Activated naive CD8-positive, alpha-beta T cell treated with anti-CD3 and anti-CD28 coated beads, Interleukin-2, amount 50 U/mL, for 16 hours (primary cell): ENCODE measurements at places on chromosomes 3 and 15.

- DNase-seq: no peak
Observed at GRCh38 chr3:111882194-111882593, 23.1 kb downstream of the PHLDB2 start.

DNA sequence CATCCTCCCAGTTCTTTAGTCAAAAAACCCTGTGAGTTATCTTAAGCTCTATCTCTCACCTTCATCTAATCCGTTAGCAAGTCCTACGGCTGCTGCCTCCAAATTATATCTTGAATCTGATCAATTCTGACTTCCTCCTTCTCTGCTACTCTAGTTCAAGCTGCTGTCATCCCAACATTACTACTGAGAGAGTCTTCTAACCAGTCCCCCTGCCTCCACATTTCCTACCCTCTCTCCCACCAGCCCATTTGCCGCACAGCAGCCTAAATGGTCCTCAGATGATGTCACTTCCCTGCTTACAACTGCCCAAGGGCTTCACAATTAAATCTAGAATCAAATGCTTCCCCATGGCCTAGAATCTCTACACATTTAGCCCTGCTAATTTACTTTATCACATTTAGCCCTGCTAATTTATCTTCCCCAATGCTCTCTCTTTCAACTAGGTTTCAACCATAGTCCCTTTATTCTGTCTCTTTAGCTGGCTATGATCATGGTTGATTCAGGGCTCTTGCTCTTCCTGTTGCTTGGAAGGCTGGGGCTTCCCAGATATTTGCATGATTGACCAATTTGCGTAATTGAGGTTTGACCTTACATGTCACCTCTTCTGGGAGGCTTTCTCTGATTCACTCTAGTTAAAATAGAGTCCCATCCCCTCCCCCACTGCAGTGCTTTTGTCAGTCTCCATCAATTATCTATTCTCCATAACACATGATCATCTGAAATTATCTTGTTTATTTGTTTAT, 11.0 kb upstream of the ARL14 start:
- no peak for DNase-seq

DNA sequence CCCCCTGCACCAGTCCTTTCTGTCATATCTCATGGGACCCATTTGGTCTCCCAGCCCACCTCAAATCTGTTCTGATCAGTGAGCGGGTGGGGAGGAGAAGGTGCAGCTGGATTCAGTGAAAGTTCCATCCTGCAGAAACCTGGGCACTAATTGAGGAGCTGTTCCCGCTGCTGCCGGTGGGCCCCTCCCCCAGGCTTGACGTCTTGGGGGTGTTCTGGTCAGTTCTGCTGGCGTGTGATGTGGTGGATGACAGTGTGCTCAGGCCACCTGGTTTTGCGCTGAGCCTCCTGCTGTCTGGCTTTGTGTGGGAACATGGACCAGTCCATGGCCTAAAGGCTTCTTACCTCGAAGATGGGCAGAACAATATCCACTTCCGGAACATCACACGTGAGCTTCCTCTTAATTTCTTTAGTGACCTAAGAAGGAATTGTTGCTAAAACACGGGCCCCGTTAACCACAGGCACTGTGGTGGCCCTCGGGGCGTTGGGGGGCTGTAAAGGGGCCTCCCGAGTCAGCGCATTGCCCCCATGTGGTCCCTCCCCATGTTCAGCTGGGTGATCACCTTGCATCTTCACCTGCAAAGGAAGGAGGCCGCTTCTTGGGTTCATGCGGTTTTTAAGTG, 59.7 kb downstream of the RGMA start:
- no peak for DNase-seq

DNA sequence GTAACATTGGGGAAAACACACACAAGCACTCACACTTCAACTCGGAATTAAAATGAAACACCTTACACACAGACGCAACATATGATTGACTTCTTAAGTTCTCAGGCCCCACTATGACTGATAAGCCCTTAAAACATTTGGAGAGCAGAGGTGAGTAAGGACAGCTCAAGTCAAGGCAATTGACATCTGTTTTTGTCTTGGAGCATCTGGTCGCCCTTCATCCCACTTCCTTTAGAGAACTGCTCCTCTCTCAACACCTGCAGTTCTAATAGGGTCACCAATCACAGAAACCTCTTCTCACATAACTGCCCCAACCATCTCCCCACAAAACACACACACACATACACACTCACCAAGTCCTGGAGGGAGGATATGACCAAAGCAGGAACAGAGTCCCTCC, 43.4 kb downstream of the ERC2 start:
- DNase-seq: no peak

GRCh38 chr3:185297867-185298266, 44.0 kb upstream of the EHHADH start:
- no peak for DNase-seq

DNA sequence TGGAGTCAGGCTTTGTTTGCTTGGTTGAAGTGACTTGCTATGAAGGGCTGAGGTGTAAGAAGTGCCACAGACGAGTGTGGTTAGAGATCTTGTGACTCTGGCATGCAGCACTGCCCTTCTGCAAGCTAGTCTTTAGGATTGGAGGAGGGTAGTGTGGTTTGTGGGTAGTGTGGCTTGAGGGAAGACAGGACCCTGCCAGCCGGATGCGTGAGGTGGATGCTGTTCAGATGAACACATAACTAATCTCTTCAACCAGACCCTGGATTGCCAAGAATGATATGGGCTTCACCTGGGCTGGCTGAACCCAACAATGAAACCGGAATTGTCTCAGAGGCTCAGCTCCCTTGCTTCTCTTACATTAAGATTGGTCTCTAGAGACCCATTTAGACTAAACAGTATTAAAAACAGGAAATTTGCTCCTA, 32.7 kb downstream of the STARD9 start:
- no peak for DNase-seq
